Fibroblast of gingiva (primary cell): ENCODE measurements at places on chromosomes 12 and 14.

- DNase-seq = no peak
Observed at GRCh38 chr14:100294963-100295330, 11.3 kb downstream of the SLC25A29 start.

DNA sequence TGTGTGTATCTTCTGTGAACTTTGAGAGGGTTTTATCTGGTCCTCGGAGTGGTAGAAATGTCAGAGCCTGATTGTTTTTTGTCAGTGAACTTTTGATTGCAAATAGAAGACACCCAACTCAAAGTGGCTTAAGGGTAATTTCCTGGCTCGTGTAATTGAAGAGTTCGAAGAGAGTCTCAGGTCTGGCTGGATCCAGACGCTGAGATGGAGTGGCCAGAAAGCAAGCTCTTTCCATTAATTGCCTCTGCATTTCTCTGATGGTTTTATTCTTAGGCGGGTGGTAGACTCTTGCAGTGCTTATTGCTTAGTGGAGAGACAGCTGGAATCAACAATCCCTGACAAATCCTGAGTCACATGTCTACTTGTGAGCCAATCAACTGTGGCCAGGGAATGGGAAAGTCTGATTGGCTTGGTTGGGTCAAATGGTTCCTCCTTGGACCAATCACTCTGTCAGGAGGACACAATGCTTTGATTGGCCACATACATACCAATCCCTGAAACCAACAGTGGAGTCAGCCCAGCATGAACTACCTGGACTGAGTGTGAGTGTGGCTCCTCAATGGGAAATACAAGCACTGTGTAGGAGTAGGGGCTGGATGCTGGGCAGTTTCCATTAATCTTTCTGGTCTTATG, 330.5 kb downstream of the AACS start:
- DNase-seq = no peak

DNA sequence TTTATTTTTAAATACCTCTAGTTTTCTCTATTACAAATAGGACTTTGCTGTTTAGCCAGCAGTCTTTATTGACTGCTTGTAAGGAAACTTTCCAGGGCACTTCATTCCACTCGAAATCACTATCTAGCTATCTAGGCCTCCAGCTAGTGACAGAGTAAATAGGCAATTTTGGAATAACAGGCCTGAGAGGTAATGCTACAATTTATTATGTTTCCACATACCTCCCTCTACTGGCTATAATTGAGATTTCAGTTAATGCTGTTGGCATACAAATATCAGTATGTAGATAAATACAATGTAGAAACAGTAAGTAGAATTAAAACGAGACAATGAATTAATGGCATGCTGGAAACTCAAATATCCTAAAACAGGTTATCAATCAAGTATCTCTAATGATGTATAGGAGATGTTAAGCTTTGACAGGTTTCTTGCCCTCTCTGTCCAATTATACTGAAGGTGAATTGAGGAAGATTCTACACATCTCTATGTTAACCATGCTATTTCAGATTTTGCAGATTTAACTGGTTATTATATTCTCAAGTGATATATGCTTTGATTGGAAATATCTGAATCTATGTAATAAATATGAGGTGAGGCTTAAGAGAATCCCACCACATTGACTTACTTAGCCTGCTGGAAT, 7.2 kb downstream of the DTD2 start:
- DNase-seq = peak; percentile 47

GRCh38 chr12:100795174-100795799, 711 bp downstream of the ANO4 start:
- DNase-seq = no peak

GRCh38 chr12:110590806-110591326, 7.7 kb upstream of the PPTC7 start:
- DNase-seq = peak; percentile 89

DNA sequence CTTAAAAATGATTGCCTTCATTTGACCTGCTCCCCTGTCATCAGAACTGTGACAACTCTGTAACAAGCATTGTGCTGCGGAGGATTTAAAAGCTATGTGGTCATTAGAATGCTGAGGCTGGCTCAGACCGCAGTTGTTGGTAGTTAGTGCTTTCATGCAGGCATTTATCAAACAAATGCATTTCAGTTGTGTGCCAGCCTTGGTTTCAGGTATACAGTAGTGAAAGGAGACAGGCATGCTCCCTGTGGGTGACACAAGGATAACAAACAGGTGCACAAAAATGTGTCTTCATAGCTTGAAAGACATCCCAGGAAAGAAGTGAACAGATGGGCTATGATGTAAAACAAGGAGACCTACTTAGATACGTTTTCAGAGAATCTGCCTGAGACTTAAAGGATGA, 60.6 kb downstream of the MARK3 start:
- DNase-seq = no peak

DNA sequence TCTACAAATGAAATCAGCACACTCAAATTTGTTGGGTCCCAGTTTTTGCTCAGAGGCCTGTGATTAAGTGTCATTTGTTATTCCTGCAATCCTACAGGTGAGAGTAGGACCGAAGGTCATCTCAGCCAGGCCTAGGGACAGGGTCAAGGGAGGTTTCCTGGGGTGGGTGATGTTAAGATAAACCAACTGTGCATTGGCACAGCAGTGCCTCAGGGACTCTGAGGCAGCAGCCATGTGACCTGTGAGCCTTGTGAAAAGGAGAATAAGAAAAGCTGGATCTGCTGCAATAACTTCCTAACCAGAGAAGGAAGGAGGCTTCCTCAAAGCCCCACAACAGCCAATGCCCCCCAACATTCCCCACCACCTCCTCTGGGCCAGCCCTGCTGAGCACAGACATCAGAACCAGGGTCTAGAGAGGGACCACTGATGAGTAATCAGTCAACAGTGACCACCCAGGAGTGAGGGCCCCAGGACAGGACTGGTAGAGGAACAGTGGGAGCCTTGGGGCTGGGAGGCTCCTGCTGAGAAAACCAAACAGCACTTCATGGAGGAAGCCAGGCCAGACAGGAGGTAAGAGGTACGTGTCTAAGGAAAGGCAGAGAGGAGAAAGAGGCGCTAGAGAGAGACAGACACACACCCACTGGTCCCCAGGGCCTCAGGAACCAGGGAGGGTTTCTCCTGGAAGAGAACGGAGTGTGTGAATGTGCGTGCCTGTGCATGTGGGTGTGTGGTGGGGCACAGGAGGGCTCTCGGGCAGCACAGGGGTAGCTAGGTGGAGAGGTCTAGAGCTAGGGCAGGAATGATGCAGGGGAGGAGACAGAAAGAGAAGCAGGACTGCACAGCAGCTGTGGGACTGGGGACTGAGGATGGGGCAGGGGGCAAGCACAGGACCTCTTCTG, 82.4 kb downstream of the ITPK1 start:
- no peak for DNase-seq

DNA sequence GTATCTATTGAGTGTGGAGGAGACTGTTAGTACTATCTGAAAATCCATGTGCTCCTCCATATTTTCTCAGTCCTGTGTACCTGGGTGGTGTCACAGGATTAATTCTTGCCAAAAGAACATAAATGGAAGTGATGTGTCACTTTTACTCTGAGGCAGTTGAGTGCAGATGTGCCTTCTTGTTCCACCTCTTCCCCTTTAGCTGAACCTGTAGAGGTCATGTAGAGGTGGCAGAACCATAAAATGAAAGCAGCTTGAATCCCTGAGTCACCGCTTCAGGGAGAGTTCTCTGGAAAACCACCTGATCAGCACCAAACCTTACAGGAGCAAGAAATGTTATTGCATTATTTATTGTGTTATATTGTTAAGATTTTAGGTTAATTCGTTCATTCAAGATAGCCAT, 14.7 kb upstream of the SLC25A3 start:
- no peak for DNase-seq

GRCh38 chr14:72880820-72881219, 13.1 kb downstream of the DPF3 start:
- DNase-seq = no peak

DNA sequence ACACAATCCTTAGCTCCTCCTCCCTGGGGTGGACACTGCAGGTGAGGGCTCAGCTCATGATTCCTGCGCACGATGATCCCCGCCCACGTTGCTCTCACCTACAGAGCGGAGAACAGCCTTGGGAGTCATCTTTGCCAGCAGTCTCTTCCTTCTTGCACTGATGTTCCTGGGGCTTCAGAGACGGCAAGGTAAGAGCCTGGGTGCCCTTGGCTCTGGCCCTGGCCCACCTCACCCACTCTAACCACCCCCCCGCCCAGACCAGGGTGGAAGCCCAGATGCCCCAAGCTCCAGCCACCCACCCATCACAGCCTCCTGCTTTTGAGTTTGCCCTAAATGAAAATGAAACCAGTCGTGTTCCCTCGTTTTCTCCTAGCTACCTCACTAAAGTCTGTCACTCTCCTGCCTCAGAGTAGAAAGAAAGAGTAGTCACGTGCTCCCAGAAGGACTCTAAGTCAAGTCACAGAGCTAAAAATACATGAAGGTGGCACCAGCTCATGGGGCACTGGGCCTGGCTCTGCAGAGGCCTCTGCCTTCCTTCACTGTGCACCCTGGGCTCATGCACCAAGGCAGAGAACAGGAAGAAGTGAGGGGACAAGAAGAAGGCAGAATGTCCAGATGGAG, 9.0 kb downstream of the TAPBPL start:
- DNase-seq = no peak

DNA sequence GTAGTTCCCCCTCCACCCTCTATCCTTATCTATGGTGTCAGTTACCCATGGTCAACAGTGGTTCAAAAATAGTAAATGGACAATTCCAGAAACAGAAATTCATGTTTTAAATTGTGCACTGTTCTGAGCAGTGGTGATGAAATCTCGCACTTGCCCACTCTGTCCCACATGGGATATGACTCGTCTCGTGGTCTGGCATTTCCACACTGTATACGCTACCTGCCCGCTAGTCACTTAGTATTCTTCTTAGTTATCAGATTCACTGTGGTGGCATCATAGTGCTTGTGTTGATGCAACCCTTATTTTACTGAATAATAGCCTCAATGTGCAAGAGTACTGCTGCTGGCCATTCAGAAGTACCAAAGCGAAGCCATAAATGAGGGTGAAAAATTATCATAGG, 507.0 kb downstream of the SNAPC1 start:
- DNase-seq = no peak

DNA sequence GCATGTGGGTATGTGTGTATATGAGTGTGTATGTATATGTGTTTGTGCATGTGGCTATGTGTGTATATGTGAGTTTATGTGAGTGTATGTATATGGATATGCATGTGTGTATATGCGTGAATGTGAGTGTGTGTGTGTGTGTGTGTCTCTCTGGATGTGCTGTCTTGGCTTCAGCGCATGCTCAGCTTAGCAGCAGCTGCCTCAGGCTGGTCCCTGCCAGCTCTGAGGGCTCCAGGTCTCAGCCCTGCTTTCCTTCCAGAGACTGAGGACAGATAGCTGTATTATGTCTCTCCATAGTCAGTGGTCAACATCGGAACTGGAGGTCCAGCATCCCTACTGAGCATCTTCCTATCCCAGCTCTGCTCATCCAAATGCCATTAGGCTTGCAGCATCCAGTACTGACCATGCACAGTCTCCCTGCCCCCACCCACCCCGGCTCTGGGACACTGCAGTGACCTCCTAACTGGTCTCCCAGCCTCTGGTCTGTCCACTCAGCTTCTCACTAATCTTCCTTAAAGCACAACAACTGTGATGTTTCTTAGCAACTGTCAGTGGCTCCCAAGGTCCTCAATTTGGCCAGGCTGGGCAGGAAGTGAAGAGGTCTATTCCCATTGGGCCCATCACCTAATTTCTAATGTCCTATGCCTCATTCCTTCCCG, 22.8 kb downstream of the FAIM2 start:
- DNase-seq = no peak

- no peak for DNase-seq
Observed at GRCh38 chr14:53368066-53368465, 214.9 kb upstream of the DDHD1 start.

- DNase-seq = no peak
Observed at GRCh38 chr12:27905285-27906126, 67.0 kb downstream of the PTHLH start.

GRCh38 chr12:57836442-57837375, 9.8 kb downstream of the CTDSP2 start:
- DNase-seq = peak; percentile 66

- peak; percentile 51 for DNase-seq
Observed at GRCh38 chr14:89417465-89418225, 612 bp upstream of the FOXN3 start.

DNA sequence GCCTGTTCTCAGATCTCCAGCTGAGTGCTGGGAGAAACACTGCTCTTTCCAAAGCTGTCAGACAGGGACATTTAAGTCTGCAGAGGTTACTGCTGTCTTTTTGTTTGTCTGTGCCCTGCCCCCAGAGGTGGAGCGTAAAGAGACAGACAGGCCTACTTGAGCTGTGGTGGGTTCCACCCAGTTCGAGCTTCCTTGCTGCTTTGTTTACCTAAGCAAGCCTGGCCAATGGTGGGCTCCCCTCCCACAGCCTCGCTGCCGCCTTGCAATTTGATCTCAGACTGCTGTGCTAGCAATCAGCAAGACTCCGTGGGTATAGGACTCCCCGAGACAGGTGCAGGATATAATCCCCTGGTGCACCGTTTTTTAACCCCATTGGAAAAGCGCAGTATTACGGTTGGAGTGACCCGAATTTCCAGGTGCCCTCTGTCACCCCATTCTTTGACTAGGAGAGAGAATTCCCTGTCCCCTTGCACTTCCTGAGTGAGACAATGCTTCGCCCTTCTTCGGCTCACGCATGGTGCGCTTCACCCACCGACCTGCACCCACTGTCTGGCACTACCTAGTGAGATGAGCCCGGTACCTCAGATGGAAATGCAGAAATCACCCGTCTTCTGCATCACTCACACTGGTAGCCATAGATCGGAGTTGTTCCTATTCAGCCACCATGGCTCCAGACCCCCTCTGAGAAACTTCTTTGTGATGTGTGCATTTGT, 650.3 kb upstream of the ALG10B start:
- no peak for DNase-seq

DNA sequence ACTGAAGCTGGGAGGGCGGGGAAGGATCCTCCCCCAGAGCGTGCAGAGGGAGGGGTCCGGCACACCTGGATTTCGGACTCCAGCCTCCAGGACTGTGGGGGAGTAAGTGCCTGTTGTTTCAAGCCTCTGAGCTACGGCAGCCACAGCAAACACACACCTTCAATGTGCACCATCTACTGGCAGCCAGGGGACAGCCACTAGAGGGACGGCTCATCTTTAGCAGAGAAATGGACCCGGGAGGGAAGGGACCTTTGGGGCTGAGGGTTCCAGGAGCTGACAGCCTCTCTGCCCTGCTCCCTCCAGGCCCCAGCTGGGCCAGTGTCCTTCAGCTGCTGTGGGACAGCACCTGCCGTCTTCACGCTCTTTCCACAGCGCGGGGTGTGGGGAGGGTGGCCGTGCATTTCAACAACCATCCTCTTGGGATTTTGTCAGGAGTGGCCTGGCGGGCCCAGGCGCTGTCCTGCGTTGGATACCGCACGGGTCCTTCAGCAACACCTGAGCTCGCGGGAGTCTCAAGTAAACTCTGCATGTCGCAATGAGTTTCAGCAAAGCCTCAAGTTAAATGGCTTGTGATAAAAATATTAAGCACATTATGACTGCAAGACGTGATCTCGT, 209.2 kb upstream of the C14orf180 start:
- DNase-seq = no peak

GRCh38 chr14:59582845-59583509, 6.4 kb upstream of the CCDC175 start:
- DNase-seq = no peak
